ENCODE measurements at places on chromosomes 11 and 22.

DNA sequence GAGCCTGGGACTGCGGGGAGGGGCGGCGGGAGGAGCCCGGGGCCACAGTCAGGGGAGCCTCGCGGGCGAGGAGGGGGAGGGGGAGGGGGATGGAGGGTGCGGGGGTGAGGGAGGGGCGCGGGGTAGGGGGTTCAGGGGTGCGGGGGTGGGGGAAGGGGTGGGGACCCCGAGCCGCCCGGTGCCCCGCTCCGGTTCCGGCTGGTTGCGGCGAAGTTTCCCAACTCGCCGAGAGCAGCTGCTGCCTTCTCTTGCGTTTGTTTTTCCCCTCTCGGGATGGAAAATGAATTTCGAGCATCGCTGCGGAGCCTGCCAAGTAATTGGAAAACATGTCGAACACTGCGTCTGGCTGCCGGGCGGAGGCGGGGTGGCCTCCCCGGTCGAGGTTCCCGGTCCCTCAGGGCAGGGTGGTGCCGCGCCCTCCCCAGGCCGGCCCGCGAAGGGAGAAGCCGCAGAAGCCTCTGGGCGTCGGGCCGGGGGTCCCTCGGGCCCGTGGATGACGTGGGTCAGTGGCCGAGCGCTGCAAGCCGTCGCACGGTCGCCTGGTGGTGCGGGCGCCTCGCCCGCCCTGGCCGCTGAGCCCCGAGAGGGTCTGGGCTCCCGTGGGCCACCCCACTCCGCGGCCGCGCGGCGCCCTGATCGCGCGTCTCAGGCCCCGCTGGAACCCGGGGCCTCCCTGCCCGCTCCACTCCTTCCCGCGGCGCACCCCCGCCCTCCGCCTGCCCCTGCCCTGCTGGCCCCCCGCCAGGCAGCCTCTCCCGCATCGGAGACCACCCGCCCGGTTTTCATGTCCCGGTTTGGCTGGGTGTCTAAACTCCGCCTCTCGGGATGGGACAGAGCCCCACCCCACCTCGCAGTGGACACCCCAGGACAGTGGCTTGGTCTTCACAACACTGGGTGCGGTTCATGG lies 12.1 kb downstream of the SPATA19 start:
- no peak for DNase-seq

DNA sequence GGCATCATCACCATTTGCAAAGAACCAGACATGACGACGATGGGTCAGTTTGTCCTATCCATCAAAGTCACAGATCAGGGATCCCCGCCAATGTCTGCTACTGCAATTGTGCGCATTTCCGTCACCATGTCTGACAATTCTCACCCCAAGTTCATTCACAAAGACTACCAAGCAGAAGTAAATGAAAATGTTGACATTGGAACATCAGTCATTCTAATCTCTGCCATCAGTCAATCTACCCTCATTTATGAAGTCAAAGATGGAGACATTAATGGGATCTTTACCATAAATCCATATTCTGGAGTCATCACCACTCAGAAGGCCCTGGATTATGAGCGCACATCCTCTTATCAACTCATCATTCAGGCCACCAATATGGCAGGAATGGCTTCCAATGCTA lies 171.6 kb upstream of the MTNR1B start:
- DNase-seq: no peak

DNA sequence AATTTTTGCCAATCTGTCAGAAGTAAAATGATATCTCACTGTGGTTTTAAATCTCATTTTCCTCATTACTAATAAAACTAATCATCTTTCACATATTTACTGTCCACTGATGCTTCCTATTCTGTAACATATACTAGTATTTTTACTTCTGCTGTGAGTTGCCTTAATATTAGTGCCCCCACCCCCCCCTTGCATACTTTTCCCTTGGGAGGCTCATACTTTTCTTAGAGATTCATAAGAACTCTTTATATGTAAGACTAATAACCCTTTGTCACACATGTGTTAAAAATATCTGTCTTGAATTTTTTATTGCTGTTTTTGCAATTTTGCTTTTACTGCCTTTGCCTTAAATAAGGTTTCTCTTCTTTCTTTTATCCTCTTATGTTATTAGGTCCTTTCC lies 87.2 kb downstream of the PHF21A start:
- DNase-seq: no peak

DNA sequence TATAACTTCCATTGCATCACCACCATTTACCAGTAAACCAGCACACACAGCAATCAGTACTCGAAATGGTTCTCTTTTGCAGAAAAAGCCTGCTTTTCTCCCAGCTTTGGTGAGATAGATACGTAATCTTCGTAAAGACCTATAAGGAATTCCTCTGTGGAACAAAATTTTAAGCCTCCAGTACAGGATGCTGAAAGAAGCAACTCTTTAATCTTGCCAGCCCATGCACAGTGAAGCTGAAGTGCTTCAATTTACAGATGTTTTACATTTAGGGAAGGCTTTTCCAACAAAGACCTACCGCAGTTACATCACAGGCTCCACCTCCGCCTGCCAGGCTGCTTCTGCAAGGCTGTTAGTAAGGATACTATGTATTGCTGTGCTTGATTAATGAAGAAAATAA lies 1.9 kb downstream of the ELMOD1 start:
- no peak for DNase-seq

DNA sequence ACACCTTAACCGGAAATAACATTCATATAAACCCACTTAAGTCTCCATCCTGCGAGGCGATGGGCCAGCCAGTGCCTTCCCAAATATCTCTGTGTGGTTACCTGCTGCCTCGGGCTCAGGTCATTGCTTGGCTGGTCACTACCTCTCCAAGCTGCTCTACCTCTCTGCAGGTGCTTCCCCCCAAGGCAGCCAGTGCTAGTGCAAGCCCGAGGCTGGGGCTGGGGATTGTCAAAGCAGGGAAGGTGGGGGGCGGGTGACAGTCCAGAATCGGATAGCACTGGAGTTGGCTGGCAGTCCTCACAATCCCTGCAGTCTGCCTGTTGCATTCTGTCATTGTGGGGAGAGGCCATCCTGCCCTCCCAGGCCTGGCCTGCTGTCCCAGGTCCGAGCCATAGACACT lies 11.1 kb downstream of the MCHR1 start:
- DNase-seq: no peak

DNA sequence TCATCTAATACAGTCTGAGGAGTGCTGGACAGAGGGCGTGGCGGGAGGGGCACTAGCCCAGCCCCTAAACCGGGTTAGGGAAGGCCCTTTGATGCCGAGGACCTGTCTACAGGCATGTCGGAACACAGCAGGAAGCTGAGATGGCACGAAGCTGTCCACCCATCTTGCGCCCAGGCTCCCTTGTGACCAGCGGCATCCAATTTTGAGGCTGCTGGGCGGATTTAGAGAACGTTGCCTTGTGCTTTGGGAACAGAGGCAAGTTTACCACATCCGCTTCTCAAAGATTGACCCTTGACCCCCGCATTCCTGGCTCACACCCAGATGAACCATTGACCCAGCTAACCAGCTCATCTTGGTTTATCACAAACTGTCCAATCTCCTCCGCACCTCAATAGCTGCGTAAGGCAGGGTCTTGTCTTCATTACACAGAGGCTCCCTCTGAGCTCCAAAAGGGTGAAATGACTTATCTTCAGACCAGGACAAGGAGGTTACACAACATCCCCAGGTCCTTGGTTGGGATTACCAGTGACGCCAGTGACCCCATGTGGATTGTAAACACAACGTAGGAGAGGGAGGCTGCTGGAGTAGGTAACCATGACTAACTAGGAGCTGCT lies 4.5 kb downstream of the FAM83F start:
- DNase-seq: no peak

DNA sequence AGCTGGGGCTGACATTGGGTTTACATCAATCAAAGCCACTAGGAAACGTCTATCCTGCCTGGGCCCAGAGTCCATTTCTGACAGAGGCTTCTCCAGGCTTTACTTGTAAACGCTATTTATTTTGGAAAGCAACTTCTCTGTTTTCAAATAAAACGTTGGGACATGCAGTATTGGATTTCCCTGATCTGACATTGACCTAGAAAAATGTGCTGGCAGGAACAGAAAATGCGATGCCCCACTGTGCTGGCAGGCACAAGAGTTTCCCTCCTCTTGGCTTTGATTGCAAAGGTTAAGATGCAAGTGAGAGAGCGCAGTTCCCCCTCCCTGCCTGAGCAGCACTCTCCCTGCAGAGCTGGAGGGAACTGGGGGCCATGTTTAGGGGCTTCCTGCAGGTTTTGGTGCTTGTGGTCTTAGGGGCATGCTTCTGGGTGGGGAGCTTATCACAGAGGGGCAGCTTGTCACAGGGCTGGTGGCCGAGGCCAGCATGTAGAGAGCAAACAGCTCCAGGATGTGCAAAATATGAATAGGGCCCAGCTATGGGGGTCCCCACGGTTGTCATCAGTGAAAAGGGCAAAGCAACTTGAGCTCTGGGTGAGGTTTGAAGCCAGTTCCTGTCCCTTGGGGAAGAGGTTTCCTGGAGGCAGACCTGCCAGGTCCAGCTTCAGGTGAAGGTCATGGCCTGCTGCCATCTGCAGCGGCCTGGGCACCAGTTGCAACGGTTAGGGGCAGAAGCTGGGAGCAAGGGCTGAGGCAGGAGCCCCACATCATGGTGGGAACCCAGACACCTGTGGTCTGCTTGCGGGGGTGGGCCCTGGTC lies 42.3 kb upstream of the DKK3 start:
- no peak for DNase-seq

DNA sequence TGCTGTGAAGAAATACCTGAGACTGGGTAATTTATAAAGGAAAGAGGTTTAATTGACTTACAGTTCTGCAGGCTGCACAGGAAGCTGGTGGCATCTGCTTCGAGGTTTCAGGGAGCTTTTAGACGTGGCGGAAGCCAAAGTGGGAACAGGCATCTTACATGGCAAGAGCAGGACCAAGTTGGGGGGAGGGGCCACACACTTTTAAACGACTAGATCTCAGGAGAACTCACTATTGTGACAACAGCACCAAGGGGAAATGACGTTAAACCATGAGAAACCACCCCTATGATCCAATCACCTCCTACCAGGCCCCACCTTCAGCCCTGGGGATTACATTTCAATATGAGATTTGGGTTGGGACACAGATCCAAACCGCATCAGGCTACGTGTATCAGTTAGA lies 11.1 kb upstream of the SCGB1D4 start:
- DNase-seq: no peak

GRCh38 chr11:61281581-61282250 lies 13.4 kb downstream of the VWCE start:
- peak; percentile 9 for DNase-seq

- peak; percentile 55 for DNase-seq
These were observed 571 bp downstream of the FAR1 start for GRCh38 chr11:13668957-13669521.

DNA sequence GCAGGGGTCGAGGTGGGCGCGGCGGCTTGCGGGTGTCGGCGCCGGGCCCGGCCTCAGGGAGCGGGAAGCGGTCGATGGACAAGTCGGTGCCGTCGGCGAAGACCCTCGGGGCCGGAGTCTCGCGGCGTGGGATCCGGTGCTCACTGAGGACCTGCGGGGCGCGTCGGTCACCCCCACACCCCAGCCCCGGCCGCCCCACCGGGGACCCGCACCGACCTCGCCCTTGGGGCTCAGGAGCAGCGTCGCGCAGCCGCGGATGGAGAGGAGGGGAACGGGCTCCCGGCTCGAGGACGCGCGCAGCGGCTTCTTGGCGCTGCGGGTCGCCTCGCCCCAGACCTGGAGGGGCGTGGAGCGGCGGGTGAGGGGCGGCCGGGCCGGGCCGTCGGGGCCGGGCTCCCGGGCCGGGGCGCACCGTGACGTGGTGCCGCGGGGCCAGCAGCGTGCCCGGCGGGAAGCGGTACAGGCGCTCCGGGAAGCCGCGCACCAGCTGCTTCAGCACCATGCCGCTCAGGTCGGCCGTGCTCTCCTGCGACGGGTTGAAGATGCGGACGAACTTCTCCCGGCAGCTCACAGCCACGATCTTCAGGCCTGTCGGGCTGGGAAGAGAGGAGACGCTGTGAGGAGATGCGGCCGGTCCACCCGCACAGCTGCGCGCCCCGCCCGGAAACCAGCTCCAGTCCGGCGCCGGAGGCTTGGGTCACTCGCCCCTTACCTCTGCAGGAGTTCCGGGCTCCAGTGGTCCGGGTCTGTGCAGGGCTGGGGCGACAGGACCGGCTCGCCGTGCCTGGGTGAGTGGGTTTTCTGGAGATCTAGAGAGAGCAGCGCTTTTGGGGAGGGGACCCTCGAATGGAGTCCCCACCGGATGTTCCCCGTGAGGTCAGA lies 4.5 kb downstream of the LMNTD2 start:
- no peak for DNase-seq

- DNase-seq: no peak
These were observed 38.7 kb downstream of the REXO2 start for GRCh38 chr11:114478001-114478410.

DNA sequence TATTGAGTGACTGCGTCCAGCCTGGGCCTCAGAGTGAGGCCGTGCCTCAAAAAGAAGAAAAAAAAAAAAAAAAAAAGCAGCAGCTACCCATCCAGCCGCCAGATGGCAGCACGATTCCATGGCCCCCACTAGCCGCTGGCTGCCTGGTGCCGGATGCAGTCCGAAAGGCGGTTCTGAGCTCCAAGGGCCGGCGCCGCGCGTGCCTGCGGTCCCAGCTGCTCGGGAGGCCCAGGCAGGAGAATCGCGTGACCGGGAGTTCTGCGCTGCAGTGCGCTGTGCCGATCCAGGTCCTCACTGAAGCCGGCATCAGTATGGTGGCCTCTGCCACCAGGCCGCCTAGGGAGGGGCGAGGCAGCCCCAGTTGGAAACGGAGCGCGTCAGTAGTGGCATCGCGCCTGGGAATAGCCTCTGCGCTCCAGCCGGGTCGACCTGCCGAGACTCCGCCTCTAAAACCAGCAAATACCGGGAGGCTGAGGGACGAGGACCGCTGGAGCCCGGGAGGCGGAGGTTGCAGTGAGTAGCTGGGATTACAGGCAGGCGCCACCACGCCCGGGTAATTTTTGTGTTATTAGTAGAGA lies 19.3 kb downstream of the SCARF2 start:
- peak; percentile 72 for DNase-seq

DNA sequence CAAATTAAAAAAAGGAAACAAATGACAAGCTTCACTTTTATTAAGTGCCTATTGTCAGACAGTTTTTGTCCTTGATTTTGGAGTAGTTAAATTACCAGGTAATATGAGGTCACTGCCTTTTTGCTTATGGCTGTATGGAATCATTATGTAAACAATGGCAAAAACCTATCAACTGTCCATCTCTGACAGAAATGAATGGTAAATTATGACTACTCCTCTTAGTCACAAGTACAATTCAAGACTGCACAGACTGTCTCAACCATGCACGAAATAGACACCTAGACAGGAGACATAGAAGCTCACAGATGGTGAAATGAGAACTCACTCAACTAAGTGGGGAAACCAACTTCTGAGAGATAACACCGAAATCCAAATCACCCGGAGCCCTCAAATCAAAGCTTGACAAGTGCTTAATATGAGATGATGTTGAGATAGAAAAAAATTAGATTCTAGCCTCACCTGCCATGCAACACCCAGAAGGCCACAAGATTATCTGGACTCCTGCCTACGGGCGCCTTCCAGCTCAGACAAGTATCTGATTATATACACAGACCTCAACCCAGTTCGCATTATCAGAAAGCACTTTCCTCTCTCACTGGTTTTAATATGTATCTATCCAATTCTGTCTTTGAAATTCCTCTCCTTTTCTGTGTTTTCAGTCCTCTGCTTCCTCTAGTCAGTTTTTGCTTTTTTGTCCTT lies 199.3 kb downstream of the CADM1 start:
- DNase-seq: no peak

Measured in activated naive CD4-positive, alpha-beta T cell treated with Interleukin-2 at 50 U/mL for 16 hours (primary cell).